ENCODE measurements at places on chromosomes 11 and 22.

- DNase-seq, result no peak
Observed at GRCh38 chr22:28903080-28903479, 19.7 kb downstream of the ZNRF3 start.

- no peak for DNase-seq
Observed at GRCh38 chr11:70735976-70736375, 337.6 kb downstream of the CTTN start.

DNA sequence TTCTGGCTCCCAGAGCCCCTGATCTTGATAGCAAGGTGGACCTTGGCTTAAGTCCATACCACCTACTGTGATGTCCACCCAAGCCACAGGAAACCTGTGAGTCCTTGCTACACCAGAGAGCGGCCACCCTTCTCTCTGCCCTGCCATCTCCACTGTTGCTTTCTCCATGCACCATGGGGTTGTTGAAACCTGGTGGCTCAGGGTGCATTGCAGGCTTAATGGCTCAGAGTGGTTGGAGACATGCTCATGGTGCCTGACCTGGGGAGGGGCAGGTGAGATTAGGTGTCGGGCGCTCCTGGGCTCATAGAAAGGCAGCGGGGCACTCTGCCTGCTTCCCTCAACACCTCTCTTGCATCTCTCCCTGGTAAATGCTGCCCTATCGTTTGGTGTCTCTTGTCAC is 25.0 kb upstream of the CACNG2 start:
- DNase-seq, result no peak

GRCh38 chr22:21990445-21991303 is 8.1 kb upstream of the TOP3B start:
- DNase-seq, result no peak

- DNase-seq, result no peak
Observed at GRCh38 chr11:120667281-120667680, 155.7 kb downstream of the GRIK4 start.

DNA sequence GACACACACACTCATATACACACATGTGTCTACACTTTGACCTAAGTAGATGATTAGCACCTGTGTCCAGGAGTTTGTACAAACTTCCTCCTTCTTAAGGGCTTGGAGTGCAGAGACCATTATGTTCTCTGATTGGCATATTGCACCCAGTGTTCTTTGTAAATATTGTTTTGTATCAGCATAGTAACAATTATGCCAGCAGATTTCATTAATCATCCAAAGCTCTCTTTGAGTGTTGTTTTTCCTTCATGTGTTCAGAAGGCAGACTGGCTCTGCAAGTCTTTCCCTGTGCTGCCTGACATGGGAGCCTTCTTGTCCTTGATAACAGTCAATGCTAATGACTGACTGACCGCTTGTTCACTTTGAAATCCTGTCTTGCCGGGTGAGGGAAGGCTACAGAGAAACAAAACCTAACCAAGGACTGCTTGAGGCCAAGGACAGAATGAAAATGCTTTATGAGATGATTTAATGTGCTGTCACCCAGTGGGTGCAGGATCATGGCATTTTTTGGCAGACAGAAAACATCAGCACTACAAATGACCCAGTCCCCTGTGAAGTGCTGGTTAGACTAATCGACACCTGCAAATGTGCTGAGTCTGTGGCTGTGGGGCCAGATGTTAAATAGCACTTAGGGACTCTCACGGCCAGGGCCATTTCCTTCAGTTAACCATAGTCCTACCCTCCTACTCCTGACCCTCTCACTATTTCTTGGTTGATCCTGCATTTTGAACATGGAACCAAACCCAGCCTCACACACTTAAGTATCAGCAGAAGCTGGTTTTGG is 6.6 kb upstream of the BARX2 start:
- no peak for DNase-seq

DNA sequence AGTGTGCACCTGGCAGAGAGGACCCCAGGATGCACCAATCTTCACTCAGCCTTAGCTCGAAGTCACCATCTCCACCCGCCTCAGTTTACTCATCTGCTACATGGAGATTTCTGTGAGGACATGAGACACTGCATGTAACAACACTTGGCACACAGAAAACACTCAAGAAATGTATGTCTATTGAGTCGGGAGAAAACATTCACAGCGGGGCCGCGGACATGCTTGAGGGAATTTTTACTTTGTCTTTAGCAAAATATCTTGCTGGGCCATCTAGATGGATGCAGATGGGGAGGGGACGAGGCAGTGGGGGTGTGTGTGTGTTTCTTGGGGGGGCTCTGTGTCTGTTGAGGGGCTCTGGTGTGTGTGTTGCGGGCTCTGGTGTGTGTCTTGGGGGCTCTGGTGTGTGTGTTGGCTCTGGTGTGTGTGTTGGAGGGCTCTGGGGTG is 28.4 kb upstream of the RFPL3 start:
- DNase-seq, result no peak

DNA sequence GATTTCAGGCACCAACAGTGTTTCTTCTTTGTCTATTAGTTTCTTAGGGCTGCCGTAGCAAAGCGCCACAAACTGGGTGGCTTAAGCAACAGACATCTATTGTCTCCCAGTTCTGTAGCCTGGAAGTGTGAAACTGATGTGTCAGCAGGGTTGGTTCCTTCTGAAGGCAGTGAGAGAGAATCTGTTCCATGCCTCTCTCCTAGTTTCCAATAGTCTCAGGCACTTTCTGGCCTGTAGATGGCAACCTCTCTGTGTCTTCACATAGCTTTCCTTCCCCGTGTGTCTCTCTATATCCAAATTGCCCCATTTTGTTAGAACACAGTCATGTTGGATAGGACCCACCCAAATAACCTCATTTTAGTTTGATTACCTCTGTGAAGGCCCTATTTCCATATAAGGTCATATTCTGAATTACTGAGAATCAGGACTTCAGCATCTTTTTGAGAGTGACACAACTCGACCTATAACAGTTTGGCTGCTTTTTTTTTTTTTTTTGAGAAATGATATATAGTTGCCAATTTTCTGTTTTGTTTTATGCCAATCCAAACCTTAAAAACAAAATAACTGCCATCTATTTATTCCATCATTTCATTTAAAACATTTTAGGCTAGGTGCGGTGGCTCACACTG is 108.2 kb downstream of the SLC36A4 start:
- DNase-seq, result no peak

GRCh38 chr11:120750647-120751549 is 239.3 kb downstream of the GRIK4 start:
- no peak for DNase-seq

- DNase-seq, result no peak
Observed at GRCh38 chr11:65355013-65355775, 643 bp downstream of the TIGD3 start.

DNA sequence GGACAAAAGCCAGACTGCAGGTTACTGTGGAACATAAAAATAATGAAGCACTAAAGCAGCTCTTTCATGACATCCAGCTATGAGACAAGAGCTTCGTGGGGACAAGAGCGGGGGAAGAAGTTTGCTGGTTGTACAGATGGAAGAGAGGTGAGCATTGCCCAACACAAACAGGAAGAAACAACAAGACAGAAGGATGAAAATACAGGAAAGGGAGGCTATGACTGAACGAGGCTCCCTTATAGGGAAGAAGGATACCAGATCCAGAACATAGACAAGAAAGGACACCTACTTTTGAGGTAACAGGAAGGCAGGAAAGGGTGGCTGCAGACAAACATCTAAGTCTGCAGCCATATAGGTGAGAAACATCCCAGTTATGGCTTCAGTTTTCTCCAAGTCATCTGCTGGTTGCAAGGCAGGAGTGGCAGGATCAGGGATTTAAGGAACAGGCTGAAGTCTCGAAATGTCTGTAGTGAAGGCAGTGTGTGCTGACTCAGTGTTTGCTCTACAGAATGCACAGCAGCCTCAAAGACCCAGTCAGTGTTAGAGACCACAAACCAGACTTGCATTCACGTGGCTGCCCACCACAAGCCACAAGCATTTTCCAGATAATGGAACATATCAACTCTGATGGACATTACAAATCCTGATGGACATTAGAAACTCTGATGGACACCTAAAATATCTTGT is 1.9 kb downstream of the CLTCL1 start:
- DNase-seq, result no peak

GRCh38 chr22:25569983-25570382 is 5.5 kb downstream of the GRK3 start:
- no peak for DNase-seq

DNA sequence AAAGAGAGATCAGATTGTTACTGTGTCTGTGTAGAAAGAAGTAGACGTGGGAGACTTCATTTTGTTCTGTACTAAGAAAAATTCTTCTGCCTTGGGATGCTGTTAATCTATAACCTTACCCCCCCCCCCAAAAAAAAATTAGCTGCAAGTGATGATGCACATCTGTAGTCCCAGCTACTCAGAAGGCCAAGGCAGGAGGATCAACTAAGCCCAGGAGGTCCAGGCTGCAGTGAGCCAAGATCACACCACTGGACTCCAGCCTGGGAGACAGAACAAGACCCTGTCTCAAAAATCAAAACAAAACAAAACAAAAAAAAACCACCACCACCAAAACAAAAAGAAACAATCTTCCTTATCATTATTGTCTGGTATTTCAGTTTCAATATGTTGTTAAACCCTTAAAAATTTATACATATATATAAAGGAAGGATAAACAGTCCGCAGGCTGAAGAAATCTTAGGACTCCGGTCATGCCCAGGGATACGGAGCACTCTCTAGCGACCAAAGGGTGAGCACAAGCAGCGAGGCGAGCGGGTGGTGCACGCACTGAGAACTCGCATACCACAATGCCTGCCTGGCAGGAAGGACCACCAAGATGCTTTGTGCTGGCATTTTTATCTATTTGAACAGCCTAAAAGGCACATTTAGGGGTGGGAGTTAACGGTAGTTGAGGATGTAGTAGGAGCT is 6.4 kb downstream of the POLDIP3 start:
- no peak for DNase-seq

- no peak for DNase-seq
Observed at GRCh38 chr11:126396965-126397364, 41.5 kb downstream of the ST3GAL4 start.

DNA sequence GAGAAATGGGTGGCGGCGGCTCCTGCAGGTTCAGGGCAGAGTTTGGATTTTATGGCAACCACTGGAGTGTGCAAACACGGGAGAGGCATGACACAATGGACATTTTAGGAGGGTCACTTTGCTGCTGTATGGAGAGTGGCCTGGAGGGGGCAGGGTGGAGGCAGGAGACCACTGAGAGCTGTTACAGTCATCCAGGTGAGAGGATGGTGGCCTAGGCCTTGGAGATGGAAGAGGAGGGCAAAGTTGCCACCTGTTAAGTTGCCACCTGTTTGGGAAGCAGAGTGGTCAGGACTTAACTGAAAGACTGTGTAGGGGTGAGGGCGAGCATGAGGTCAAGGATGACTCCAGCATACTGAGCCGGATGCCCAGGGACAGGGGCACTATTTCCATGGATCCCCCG is 2.3 kb upstream of the RAD9A start:
- no peak for DNase-seq

GRCh38 chr11:61140416-61140815 is 20.8 kb downstream of the VPS37C start:
- DNase-seq, result no peak

- no peak for DNase-seq
Observed at GRCh38 chr11:69837791-69838190, 18.6 kb upstream of the FGF3 start.

- DNase-seq, result no peak
Observed at GRCh38 chr11:27497284-27497866, 9.2 kb downstream of the LIN7C start.

DNA sequence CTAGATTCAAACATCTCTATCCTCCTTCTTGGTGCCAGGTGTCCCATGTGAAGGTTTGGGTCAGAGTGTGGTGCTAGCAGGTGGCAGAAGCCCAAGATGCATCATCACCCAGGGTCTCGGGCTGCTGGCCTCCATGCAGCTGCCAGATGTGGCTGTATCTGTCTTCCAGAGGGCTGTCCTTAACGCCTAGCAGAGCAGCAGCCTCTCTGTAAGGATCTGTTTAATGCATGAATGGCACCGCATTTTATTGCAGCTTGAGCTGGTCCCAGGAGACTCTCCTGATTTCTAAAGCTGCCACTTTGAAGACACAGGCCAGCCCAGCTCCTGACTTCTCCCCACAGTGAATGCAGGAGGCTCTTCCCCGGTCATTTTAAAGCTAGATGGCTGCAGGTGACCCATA is 26.3 kb downstream of the SLC1A2 start:
- no peak for DNase-seq

DNA sequence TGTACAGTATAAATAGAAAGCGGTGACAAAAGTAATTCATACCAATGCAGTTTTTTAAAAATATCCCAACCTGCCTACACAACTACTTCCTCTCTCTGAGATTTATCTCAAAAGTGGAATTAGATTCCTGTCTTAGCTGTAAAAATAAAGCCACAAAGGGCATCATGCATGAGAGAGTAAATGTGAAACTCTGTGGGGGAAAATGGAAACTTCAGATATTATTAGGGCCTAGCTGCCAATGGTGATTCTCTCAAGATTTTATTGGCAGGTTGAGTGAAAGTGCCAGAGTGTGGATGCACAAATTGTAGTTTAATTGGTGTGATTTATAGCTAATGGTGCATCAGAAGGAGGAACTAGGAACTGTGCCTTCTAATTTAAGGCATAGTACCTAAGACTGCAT is 356.9 kb upstream of the CCDC90B start:
- DNase-seq, result no peak

GRCh38 chr11:123549926-123550917 is 104.2 kb downstream of the SCN3B start:
- DNase-seq, result no peak

GRCh38 chr11:31956310-31956709 is 134.6 kb upstream of the RCN1 start:
- no peak for DNase-seq

DNA sequence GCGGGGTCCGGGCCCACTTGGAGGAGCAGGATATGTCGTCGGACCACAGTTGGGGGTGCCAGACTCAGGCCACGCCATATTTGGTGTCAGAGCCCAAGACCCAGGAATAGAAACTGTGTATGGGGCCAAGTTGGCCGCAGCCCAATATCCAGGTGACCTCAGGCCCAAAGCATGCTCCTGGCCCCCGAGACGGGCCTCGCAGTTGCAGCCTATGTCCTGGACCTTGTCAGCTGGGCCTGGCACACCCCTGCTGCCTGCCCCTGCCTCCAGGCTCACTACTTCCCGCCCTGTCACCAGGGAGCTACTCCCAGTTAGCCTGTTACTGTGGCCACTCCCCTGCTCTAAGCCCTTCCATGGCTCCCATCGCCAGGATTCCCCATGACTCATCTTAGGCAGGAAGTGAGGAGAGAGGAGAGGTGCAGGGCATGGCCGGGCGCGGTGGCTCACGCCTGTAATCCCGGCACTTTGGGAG is 23.1 kb downstream of the A4GALT start:
- DNase-seq, result no peak

- DNase-seq, result no peak
Observed at GRCh38 chr11:76214968-76215548, 8.8 kb upstream of the WNT11 start.

DNA sequence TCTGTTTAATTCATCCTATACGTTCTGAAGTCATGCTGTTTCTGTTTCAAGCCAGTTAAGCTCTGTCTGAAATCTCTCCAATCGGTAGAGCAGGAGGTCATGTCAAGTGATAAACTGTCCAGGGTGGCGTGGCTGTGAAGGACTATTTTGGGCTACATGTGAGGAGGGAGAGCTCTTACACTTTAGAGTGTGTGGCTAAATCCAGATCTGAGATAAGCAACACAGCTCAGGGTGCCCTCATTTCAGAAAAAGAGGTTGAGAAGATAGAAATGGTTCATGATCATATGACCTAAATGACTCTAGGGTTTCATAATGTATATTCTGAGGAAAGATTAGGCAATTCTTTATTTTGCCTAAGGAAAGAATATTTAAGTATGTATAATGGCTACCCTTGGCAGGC is 8.4 kb downstream of the BLID start:
- DNase-seq, result no peak

GRCh38 chr11:93727985-93728791 is 13.1 kb downstream of the TAF1D start:
- no peak for DNase-seq

- DNase-seq, result no peak
Observed at GRCh38 chr22:40638261-40638660, 1.7 kb upstream of the MRTFA start.
